ENCODE measurements at places on chromosomes 13 and 19.

GRCh38 chr19:7888145-7888825 is at the start of gene LRRC8E:
LRRC8E (plus strand) TSS chr19:7888510; CDS start chr19:7895604, 7,094 bp downstream.
- no peak for DNase-seq

- DNase-seq = no peak
Measured at GRCh38 chr13:59119475-59119874, 1044.3 kb downstream of the DIAPH3 start.

DNA sequence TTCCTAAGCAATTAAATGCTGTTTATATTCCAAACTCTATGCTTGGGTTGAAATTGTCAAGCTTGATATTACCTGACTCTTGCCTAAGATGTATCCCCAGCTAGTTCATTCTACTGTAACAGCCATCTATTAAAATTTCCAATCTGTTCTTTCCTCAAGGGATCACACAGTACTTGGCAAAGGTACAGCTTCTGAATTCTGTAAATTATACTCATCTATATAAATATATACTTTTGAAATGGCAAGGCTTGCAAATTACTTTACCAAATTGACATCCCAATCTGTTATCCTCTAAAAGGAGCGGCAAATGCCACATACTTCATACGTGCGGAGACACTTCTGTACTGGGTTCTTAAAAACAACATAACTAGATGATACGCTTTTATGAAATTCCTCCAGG is 330.2 kb downstream of the DNAJC15 start:
- no peak for DNase-seq

DNA sequence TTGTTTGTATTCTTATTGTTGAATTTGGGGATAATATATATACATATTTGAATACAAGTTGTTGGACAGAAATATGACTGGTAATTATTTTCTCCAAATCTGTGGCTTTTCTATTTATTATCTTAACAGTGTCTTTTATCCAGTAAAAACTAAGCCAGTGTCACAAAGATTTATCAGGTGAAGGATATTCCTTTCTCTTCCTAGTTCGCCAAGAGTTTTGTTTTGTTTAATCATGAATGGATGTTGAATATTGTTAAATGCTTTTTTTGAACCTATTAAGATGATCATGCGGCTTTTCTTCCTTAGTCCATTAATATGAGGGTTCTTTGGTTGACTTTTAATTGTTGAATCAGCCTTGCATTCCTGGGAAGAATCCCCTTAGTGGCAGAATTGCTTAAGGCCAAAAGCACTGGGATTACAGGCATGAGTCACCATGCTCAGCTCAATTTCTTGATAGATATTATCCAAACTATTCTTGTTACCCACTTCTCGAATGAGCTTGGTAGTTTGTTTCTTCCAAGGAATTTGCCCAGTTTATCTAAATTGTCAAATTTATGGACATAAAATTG is 53.3 kb downstream of the TEX26 start:
- no peak for DNase-seq
